Hematopoietic multipotent progenitor cell treated with erythropoietin and hydrocortisone succinate and interleukin-3 and kit ligand, for 4 days (in vitro differentiated cells): ENCODE measurements at places on chromosomes 2 and 18.

GRCh38 chr18:76633588-76634269, 138.7 kb upstream of the ZNF516 start:
- peak; percentile 53 for DNase-seq

- DNase-seq: no peak
Observed at GRCh38 chr2:227267410-227268115, 57.5 kb upstream of the MFF start.

- DNase-seq: peak; percentile 69
Observed at GRCh38 chr2:205014201-205014600, 468.9 kb downstream of the PARD3B start.

GRCh38 chr2:160417745-160418397, 75.7 kb downstream of the RBMS1 start:
- peak; percentile 74 for DNase-seq

- peak; percentile 9 for DNase-seq
Observed at GRCh38 chr2:41806286-41806685, 241.5 kb upstream of the PKDCC start.

DNA sequence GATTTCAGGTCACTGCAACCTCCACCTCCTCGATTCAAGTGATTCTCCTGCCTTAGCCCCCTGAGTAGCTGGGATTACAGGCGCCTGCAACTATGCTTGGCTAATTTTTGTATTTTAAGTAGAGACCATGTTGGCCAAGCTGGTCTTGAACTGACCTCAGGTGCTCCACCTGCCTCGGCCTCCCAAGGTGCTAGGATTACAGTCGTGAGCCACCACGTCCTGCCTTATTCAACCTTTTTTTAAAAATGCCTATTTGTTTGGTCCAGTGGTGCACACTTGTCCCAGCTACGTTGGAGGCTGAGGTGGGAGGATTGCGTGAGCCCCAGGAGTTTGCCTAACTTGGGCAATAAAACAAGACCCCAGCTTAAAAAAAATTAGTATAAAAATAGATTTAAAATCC, 43.3 kb downstream of the CYP20A1 start:
- DNase-seq: no peak

DNA sequence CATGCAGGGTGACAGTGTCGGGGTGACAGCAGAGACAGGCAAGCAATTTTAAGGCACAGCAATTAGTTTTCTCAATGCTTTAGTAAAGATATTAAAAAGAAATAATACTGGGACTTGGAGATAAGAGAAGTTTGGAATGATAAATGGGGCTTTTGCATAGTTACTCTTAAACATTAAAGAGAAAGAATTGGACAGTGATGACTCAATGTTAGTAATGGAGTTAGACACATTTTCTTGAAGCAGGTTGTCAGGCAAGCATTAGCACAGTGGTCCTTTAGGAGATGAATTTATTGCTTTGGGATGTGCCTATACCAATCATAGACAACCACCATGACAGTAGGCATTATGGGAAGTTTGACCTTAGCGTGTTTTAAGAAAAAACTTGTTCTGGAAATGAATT, 228.3 kb upstream of the RAB12 start:
- no peak for DNase-seq

- no peak for DNase-seq
Observed at GRCh38 chr2:219663116-219663762, 35.8 kb downstream of the SLC4A3 start.

GRCh38 chr2:219596954-219597551, 604 bp upstream of the STK11IP start:
- DNase-seq: no peak

DNA sequence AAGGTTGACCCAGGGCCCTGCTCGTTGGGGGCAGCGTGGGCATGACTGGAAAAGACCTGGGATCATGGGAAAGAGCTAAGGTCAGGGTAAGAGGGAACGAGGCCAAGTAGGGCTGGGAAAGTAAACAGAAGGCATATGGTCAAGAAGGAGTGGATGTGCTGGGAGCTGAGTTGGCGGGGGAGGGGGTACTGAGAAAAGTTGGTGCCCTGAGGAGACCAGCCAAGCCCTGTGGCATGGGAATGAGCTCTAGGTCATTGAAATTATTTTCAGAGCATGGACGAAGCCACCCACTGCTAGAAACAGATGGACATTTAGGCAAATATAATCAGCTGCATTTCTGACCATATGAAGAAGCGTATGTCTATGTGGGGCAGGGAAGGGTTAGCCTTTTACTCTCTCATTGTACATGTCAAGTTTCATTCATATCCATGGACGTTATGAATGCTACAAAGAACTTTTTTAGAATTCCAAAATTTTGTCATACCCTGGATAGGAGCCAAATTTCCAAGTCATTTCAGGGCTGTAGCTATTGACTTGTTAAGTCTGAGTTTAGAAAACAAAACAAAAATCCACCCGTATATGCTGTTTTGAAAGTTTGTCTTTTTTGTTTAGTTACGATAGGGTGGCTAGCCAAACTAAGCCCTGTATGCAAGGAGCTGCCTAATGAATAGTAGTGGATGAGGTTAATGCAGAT, 19.1 kb downstream of the MAPRE2 start:
- no peak for DNase-seq

GRCh38 chr2:3422161-3422779, 42.8 kb downstream of the TRAPPC12 start:
- no peak for DNase-seq

DNA sequence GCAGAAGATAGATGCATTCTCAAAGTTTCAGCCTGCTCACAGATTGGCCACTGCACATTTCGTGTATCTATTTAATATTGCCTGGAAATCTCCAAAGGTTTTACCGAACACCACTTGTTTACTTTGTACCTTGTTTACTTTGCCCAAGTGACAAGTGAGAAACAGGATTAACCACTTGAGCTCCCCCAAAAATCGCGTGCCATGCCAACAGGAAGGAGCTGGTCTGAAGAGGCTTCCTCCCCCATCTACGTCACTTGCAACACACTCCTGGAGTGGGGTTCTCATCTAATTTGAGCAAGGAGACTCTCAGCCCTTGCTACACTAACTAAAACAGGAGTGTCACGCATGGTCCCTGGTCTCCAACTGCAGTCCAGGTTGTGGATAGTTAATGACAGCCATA, 212.5 kb upstream of the TMEM200C start:
- peak; percentile 9 for DNase-seq

- DNase-seq: no peak
Observed at GRCh38 chr2:102241616-102242305, 54.9 kb downstream of the IL1RL2 start.

- peak; percentile 63 for DNase-seq
Observed at GRCh38 chr2:97951155-97951680, 44.5 kb downstream of the TMEM131 start.

GRCh38 chr2:158518084-158518483, 61.3 kb downstream of the PKP4 start:
- DNase-seq: peak; percentile 18

DNA sequence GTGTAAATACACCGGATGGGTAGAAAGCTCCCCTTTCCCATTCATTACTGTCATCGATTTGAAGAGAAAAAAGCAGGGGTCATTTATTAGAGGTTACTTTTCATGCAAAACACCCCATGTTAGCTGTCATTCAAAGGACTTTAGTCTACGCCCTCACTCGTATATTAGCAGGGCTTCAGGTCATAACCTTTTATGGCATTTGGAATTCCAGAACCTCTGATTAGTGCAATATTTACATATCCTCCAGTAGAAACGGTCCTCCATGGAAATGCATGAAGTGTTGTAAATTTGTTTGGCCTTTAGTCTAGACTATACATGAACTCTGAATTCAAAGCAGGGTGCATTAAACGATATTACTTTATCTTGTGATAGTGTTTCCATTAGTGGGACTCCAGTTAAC, 180.5 kb downstream of the ZNF516 start:
- DNase-seq: no peak

- no peak for DNase-seq
Observed at GRCh38 chr2:20438334-20439192, 8.3 kb upstream of the RHOB start.

GRCh38 chr2:239000500-239001073, 152.7 kb downstream of the TWIST2 start:
- no peak for DNase-seq

GRCh38 chr2:235230821-235231601, 262.8 kb upstream of the AGAP1 start:
- no peak for DNase-seq

- DNase-seq: no peak
Observed at GRCh38 chr2:240183006-240183874, 42.8 kb upstream of the OTOS start.

GRCh38 chr18:1571206-1571605, 666.5 kb downstream of the ADCYAP1 start:
- DNase-seq: no peak

DNA sequence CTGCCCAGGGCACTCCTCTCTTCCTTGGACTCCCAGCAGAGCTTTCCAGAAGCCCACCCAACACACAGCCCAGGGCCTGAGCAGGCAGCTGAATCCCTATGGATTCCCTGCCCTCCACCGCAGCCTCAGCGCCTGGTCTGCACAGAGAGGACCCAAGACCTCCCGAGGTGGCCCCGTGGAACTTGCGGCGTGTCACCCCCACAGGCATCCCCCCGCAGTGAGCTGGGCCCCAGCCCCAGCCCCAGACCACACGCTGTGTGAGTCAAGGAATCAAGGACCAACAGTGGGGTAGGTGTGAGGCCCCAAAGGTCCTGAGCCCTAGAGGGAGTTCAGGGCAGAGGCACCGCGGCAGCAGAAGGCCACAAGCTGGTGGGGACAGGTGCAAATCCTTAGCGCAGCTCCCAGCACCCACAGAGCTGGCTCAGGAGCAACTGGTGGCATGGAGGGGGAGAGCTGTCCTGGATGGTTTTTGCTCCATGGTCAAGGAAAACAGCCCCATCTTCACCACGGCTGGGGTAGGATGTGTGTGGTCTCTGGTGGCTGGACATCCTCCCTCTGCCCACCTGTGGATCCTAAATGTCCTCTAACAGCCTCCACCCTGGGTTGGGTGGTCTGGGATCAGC, 8.5 kb downstream of the HS6ST1 start:
- DNase-seq: no peak
